ENCODE measurements at places on chromosomes 7 and 10.

- peaks cover 19% of the 10 kb centered on the region for H3K4me1 ChIP-seq
- no peak overlapping the region for H3K27ac ChIP-seq
- no peaks in the 10 kb centered on the region for H3K36me3 ChIP-seq
- H3K4me3 ChIP-seq, result no peak overlapping the region
These were observed 46.7 kb downstream of the SHOC2 start for GRCh38 chr10:110966146-110966545.

DNA sequence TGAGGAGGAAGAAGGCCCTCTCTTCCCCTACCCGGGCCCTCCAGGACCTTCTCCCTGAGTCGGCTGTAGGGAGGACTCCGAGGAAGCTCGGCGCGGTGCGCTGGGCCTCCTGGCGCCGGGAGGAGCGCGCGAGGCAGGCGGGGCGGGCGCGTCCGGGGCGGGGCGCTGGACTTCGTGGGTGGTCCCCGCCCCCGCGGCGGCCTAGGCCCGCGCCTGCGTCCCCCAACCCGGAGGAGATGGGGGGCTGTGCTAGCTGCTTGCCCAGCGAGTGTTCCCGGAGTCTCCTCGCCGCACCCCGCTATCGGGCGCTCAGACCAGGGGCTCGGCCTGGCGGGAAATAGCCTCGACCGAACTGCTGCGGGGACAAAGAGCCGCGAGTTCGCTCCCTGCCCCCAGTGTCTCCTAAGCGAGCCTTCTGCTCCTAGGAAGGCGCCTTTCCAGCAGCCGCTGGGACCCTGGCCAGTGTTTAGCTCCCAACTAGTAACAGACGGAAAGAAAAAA lies 19.2 kb upstream of the SMO start:
- H3K27me3 ChIP-seq, result no peaks in the 10 kb centered on the region
- no peak overlapping the region for H3K4me3 ChIP-seq
- H3K27ac ChIP-seq, result no peak overlapping the region
- DNase-seq, result peak; percentile 63

- no peaks in the 10 kb centered on the region for H3K36me3 ChIP-seq
- no peak for DNase-seq
- no peaks in the 10 kb centered on the region for H3K27me3 ChIP-seq
- no peaks in the 10 kb centered on the region for H3K4me1 ChIP-seq
- no peak overlapping the region for H3K27ac ChIP-seq
These were observed 6.3 kb upstream of the DYNC1I1 start for GRCh38 chr7:95766086-95766485.

GRCh38 chr10:88312855-88313254 lies 270.3 kb downstream of the RNLS start:
- H3K36me3 ChIP-seq, result no peaks in the 10 kb centered on the region
- no peak overlapping the region for H3K27ac ChIP-seq
- no peaks in the 10 kb centered on the region for H3K4me1 ChIP-seq
- H3K27me3 ChIP-seq, result no peaks in the 10 kb centered on the region
- no peak overlapping the region for H3K4me3 ChIP-seq
